ENCODE measurements at places on chromosomes 5 and 9.
A peak's percentile ranks its signal among the peaks of the same experiment; 100 is the strongest.

GRCh38 chr9:36768677-36769076 lies 196.0 kb downstream of the MELK start:
- no peak for DNase-seq

GRCh38 chr9:3676766-3677165 lies 151.0 kb upstream of the RFX3 start:
- no peak for DNase-seq

- no peak for DNase-seq
These were observed 53.2 kb upstream of the KCNMB1 start for GRCh38 chr5:170442391-170442790.

DNA sequence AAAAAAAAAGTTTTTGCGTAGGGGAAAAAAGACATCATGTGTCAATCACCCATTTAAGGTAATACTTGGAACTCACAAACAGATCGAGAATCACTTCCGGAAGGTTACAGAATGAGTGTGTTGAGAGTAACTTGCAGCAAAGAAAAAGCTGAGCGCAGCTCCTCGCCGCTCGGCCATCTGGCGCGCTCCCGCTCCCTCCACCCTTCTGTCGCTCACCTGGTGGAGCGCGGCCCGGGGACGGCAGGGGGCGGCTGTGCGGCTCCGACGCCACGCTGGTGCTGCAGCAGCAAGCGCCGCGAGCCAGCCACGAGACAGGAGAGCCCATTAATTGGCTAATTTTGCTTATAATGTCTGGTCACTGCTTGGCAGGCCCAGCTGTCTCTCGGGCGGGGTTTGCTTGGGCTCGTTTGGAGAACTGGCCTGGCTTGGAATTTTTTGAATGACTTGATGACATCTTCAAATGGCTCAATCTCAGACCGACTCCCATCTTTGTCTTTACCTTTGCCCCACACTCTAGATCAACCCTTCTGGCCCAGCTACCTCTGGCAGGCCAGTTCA lies 601.8 kb downstream of the CCDC171 start:
- DNase-seq, result peak; percentile 69
